Small intestine (tissue), 16 donors: ENCODE measurements at places on chromosomes 5 and 9.

DNA sequence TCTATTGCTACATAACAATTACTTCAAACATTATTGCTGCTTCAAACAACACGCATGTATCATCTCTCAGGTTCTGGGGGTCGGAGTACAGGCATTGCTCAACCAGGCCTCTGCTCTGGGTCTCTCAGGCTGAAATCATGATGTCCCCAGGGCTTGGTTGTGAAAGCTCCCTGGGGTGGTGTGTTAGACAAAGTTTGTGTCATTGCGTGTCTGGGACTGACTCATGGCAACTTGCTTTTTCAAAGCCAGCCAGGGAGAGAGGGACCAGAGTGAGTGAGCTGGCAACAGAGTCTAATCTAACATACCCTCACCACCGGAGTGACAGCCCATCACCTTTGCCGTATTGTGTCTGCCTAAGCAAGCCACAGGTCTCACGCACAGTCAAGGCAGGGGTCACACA is 259.2 kb upstream of the NFIL3 start:
- no peaks in the 10 kb centered on the region for H3K27me3 ChIP-seq
- no peak for DNase-seq
- H3K36me3 ChIP-seq, result no peaks in the 10 kb centered on the region
- no peaks in the 10 kb centered on the region for H3K4me1 ChIP-seq

- H3K36me3 ChIP-seq, result no peaks in the 10 kb centered on the region
- H3K27ac ChIP-seq, result no peak overlapping the region
- no peaks in the 10 kb centered on the region for H3K4me1 ChIP-seq
- DNase-seq, result no peak
- no peaks in the 10 kb centered on the region for H3K27me3 ChIP-seq
- H3K4me3 ChIP-seq, result no peak overlapping the region
Observed at GRCh38 chr5:89471115-89471514, 588.1 kb upstream of the MEF2C start.

GRCh38 chr5:32353420-32353819 is 40.7 kb upstream of the MTMR12 start:
- H3K27ac ChIP-seq, result no peak overlapping the region
- no peaks in the 10 kb centered on the region for H3K4me1 ChIP-seq
- no peak overlapping the region for H3K4me3 ChIP-seq
- H3K36me3 ChIP-seq, result no peaks in the 10 kb centered on the region
- DNase-seq, result no peak

DNA sequence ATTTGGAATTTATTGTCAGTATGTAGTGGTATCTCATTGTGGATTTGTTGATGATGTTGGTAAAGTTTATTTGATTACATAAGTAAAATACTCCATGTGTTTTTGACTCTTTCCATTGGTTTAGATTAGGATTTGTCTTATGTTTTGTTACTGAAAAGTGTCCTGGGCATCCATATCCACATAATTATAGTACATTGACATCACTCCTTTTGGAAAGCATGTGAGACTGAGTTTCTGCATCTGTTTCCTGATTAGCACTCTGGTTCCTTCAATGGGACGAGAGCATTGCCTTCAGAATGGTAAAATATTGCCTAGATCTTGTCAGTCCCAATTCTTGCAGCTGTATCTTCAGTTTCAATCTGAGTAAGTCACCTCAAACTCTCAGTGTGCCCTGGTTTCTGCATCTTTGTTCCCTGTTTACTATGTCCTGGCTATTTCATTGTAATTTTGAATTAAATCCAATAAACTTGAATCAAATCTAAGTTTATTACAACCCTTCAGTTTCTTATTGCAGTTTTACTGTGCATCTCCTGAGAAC is 128.1 kb downstream of the FBXO38 start:
- H3K4me3 ChIP-seq, result no peak overlapping the region
- H3K36me3 ChIP-seq, result peaks cover 5% of the 10 kb centered on the region
- H3K27me3 ChIP-seq, result no peaks in the 10 kb centered on the region
- H3K4me1 ChIP-seq, result no peaks in the 10 kb centered on the region
- DNase-seq, result no peak

- H3K4me1 ChIP-seq, result no peaks in the 10 kb centered on the region
- H3K4me3 ChIP-seq, result no peak overlapping the region
- no peaks in the 10 kb centered on the region for H3K36me3 ChIP-seq
- DNase-seq, result no peak
Observed at GRCh38 chr5:79728396-79728795, 38.8 kb downstream of the CMYA5 start.
